ENCODE measurements at places on chromosomes 1 and 21. TPM values are rescaled to one million over a fixed set of nuclear protein-coding genes. Genes with fewer than 3 reads are reported as not detected.

DNA sequence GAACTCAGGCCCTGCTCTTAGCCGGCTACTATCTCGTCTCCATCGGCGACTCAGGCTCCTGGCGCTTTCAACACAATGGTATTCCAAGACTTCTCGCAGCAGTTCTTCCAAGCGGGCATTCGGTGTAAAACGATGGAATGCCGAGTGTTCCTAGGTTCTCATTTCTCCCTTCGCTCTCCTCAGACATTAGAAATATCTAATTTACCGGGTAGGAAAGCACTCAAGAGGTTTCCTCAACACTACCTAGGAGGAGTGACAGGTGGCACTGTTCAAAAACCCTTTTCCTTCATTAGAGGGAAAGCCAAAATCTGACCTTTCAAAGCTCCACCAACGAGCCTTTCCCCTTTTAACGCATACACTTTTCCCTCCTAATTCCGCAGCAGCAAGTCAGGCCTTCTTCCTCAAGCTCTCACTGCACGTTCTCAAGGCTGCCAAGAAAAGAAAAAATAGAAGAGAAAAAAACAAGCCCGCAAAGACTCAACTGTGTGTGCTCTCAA is 601 bp downstream of the UBE2G2 start:
- peaks cover 9% of the 10 kb centered on the region for H3K27me3 ChIP-seq
- peaks cover 5% of the 10 kb centered on the region for H3K36me3 ChIP-seq
- H3K4me3 ChIP-seq: peak overlapping the region; percentile 95
- DNase-seq: no peak
- peak overlapping the region; percentile 92 for H3K27ac ChIP-seq
- H3K4me1 ChIP-seq: peaks cover 31% of the 10 kb centered on the region

FOXD3 gene
- 0.39 TPM for total RNA-seq

- no peak for DNase-seq
- H3K4me3 ChIP-seq: no peak overlapping the region
- peaks cover 7% of the 10 kb centered on the region for H3K4me1 ChIP-seq
- no peaks in the 10 kb centered on the region for H3K27me3 ChIP-seq
- H3K36me3 ChIP-seq: no peaks in the 10 kb centered on the region
Observed at GRCh38 chr1:100364697-100365096, 12.4 kb downstream of the CDC14A start.

- no peak overlapping the region for H3K27ac ChIP-seq
- H3K36me3 ChIP-seq: no peaks in the 10 kb centered on the region
- no peak for DNase-seq
- H3K4me1 ChIP-seq: peaks cover 2% of the 10 kb centered on the region
Observed at GRCh38 chr1:67020304-67020703, 33.6 kb downstream of the SLC35D1 start.

- H3K27ac ChIP-seq: no peak overlapping the region
- no peak overlapping the region for H3K4me3 ChIP-seq
- H3K4me1 ChIP-seq: peaks cover 50% of the 10 kb centered on the region
- no peaks in the 10 kb centered on the region for H3K27me3 ChIP-seq
- H3K36me3 ChIP-seq: peaks cover 5% of the 10 kb centered on the region
Observed at GRCh38 chr1:94746635-94747525, 73.3 kb upstream of the SLC44A3 start.

SLAMF9 gene
- not detected for total RNA-seq

L1TD1 gene
- total RNA-seq: 1.8 TPM

DNA sequence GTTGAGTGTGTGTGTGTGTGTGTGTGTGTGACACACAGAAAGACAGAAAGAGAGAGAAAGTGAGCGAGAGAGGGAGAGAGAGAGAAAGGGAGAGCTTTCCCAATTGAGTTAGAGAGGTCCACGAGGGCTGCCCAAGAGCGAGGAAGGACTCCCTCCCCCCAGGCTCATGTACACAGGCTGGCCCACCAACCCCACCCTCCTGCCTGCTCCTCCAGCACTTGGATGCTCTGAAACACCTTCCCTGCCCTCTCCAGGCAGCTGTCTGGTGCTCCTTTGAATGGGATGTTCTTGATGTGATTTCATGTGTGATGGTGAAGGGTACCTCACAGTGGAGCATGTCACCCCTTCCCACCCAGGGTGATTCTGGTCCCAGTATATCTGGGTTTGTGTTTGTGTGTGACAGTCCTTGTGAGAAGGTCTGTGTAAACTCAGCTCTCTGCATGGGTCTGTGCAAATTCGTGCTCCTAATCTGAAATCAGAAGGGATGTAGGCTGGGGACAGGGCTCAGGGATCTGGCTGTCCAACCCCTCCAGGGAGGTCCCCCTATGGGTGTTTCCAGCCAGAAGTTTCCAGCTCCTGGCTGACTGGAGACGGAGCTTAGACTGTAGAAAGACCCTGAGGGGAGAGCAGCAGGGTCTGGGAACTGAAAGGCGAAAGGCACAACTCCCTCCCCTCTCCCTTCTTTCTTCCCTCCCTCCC is 6.8 kb upstream of the PEAR1 start:
- peak overlapping the region; percentile 81 for H3K27ac ChIP-seq
- H3K36me3 ChIP-seq: no peaks in the 10 kb centered on the region
- peaks cover 40% of the 10 kb centered on the region for H3K27me3 ChIP-seq

- no peaks in the 10 kb centered on the region for H3K36me3 ChIP-seq
- no peak for DNase-seq
- H3K27ac ChIP-seq: peak overlapping the region; percentile 80
Observed at GRCh38 chr1:73066866-73067265, 784.5 kb upstream of the NEGR1 start.

CFHR5 gene
- not detected for total RNA-seq

DNA sequence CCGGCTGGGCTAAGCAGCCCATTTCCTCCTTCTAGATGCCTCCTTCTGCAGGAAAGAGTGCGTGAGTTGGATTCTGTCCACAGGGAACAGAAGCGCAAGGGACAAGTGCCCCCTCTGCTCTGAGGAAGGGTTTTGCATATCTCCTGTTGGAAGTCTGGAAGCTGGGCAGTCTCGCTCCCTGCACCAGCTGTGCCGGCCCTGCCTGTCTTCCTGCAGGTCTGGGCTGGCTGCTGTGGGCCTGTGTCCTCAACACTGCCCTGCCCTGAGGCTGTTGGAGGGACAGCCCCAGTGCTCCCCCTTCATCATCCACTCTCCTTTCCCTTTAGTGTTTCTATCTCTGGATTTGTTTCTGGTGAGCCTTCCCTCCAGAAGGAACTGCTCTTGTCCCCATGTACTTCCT is 21.8 kb downstream of the ADARB1 start:
- peak overlapping the region; percentile 69 for H3K27ac ChIP-seq
- peaks cover 62% of the 10 kb centered on the region for H3K4me1 ChIP-seq
- no peak overlapping the region for H3K4me3 ChIP-seq
- DNase-seq: no peak
- H3K27me3 ChIP-seq: peaks cover 20% of the 10 kb centered on the region

DNA sequence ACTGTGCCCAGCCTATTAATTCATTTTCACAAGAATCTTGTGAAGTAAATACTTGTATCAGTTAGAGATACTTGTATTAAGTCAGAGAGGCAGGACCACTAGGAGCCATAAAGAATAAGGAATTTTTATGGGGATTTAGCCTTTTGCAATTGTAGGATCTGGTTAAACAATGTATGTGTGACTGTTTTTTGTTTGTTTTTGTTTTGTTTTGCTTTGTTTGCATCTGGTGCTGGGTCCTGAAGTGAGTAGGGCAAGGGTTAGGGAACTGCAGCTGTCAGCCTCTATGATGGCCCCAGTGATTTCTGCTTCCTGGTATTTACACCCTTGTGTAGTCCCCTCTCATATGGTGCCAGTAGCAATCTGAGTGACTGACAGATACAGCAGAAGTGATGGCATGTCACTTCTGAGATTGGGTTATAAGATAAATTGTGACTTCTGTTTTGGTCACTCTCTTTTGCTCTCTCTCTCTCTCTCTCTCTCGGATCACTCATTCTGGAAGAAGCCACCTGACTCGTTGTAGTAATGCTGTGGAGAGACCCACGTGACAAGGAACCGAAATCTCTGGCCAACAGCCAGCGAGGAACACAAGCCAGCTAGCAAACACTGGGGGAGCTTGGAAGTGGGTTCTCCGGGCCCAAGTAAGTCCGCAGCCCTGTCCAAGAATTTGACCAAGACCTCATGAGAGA is 96.2 kb upstream of the MARK1 start:
- peaks cover 18% of the 10 kb centered on the region for H3K4me1 ChIP-seq
- DNase-seq: no peak
- no peaks in the 10 kb centered on the region for H3K36me3 ChIP-seq
- no peak overlapping the region for H3K4me3 ChIP-seq
- no peaks in the 10 kb centered on the region for H3K27me3 ChIP-seq
- H3K27ac ChIP-seq: no peak overlapping the region

UBL4B gene
- not detected for total RNA-seq

CFAP126 gene
- total RNA-seq: not detected
